ENCODE measurements at places on chromosomes 12 and 14.

GRCh38 chr14:68442828-68443629 is 349.8 kb downstream of the ZFP36L1 start:
- no peak for ATAC-seq

- no peak for ATAC-seq
Measured at GRCh38 chr12:117686911-117687377, 281.8 kb downstream of the KSR2 start.

DNA sequence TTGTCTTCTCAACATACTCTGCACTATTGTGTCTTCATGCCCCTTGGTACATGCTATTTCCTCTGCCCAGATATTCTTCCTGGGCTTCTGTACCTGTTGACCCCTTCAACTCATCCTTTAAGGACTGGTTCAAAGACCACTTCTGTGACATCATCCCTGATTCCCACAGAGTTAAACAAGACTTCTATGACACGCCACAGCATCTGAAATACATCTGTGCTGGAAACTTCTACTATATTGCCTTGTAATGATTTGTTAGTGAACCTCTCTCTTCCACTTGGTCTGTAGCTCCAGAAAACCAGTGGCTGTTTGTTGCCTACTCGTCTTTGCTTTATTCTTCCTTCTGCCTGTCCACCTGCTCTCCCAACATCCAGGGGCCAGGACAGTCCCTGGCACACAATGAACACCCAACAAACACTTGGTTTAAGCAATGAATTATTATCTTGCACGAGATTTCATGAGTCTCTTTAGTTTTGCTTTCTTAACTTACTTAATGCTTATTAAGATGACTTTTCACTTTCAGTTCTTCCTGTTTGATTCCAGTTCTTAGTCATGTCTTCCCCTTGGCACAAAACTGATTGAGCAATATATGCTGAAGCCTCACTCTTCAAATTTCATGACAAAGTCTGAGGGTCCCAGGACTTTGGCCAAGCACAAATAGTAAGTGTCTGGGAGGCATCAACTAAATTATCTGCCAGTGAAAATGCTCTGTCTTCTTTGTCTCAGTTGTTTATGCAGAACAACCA is 485.9 kb downstream of the APAF1 start:
- ATAC-seq: no peak

GRCh38 chr12:66142826-66143225 is 12.3 kb upstream of the LLPH start:
- ATAC-seq: no peak

DNA sequence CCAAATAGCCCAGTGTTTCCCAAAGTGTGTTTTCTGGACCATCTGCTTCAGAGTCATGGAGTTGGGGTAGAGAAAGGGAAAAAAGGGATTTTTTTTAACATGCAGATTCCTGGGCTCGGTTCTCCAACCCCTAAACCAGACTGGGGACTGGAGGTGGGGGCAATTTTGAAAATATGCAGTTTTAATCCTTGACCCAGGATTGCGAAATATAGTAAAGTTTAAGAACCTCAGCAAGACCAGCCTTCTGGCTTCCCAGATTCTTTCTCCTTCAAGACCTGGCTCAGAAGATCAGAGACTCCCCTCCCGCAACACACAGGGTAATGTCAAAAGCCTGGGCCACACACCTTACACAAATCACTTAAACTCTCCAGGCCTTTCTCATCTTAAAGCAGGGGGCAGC is 150.1 kb downstream of the PAH start:
- no peak for ATAC-seq

GRCh38 chr12:93448796-93449195 is 7.0 kb upstream of the UBE2N start:
- ATAC-seq: no peak

DNA sequence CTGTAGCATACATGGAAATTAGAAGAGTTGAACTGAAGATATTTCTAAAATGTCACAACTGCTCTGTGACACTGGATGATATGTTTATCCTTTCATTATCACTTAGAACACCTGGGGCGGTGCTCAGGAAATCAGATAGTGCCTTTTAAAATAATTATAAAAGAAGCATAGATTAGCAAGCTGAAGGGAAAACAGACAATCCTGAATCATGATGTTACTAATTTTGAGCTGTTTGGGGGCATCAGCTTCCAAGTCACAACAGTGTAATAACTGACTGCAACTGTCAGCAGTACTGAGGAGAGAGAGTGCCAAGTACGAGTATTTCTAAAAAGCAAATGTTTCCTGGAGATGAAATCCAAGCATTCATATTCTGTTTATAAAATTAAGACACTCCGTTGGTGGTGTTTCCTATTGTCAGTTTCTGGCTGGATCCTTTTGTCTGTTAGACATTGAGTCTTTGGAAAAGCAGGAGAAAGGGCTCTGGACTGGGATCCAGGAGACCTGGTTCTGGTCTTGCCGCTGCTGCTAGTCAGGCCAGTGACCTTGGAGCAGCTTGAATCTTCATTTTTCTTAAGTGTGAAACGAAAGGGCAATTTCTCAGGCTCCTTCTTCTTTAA is 380.1 kb downstream of the EGLN3 start:
- no peak for ATAC-seq

- ATAC-seq: no peak
Measured at GRCh38 chr14:61196034-61196433, 85.1 kb downstream of the TMEM30B start.

DNA sequence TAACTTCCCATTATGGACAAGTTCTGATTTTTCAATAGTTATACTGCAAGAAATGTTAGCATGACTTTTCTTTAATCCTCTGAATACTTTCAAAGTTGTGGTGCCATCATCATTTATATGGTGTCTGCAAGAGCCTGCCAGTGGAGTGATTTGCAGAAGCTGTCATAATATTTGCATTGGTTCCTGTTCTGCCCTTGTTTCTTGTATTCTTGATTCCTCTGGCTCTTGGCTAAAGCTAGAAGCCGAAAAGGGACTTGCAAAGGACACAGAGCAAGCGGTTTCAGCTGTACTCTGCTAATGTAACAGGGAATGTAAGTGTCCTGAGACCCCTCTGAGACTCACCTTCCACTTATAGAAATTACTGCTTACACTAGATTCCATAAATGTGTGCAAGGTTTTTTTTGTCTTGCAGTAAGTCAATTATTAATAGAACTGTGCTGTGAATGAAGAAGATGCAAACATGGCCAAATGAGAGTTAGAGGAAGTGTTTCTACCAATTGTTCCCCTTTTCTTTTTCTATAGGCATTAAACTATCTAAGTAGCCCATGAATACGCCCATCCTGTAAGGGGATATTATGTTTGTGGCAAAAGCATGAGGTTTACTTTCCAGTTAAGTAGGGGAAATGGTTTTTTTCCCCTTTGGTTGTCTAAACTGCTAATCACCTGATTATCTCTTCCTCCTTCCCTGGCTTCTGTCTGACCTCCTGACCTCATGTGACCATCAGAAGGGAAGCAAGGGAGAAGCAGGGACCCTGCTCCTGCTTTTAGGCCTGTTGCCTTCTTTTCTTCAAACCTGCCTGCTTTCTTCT is 5.3 kb downstream of the DYRK4 start:
- ATAC-seq: peak; percentile 17

- no peak for ATAC-seq
Measured at GRCh38 chr12:75870878-75871277, 160.7 kb downstream of the PHLDA1 start.

GRCh38 chr12:65171073-65171472 is 1.7 kb downstream of the LEMD3 start:
- no peak for ATAC-seq

GRCh38 chr12:92628476-92628875 is 74.3 kb upstream of the PLEKHG7 start:
- ATAC-seq: no peak

DNA sequence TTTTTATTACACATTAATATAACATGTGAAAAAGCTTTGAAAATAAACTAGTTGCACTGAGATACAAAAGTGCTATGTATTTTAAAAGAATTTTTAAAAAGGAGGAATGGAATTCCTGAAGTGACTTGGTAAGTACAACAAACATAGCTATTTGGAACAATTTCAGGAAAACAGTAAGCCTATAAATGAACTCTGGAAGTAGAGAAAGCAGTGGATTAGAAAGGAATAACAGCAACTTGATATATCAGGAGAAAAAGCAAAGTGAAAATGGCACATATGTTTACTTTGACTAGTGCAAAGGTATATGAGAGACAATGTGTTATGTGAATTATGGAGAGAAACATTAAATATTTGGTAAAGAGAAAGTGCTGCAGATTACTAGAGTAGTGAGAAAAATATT is 811.7 kb downstream of the C12orf50 start:
- ATAC-seq: no peak

- ATAC-seq: no peak
Measured at GRCh38 chr14:103393676-103394626, 8.7 kb downstream of the MARK3 start.

DNA sequence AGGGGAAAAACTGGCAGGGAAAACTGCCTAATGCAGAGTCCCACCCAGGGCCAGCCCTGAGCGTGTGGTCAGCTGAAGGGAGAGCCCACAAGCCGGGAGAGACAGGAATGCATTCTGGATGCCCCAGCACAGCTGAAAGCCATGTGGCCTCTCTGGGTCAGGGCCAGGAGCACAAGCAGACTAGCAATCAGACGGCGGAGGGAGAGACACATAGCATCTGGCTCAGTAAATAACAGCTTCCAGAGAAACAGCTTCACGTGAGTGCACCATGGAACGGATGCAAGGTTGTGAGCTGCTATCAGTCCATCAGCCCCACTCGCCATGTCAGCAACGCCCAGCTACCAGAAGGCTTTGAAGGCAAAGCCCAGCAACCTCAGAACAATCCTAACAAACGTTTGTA is 28.2 kb upstream of the TMEM106C start:
- no peak for ATAC-seq

Measured in activated CD4-positive, CD25-positive, alpha-beta regulatory T cell treated with anti-CD3 and anti-CD28 coated beads, Interleukin-2, amount 50 U/mL, for 24 hours (primary cell).